ENCODE measurements at places on chromosomes 1 and 21.

- no peak for DNase-seq
Observed at GRCh38 chr1:200894712-200895442, at the start of gene INAVA. Gene INAVA (plus strand): TSS chr1:200894900. CDS start chr1:200898401, 3,501 bp downstream.

GRCh38 chr21:20902998-20903397 is 95.2 kb upstream of the NCAM2 start:
- no peak for DNase-seq

- DNase-seq: no peak
Observed at GRCh38 chr1:184350573-184350972, 36.3 kb upstream of the C1orf21 start.

DNA sequence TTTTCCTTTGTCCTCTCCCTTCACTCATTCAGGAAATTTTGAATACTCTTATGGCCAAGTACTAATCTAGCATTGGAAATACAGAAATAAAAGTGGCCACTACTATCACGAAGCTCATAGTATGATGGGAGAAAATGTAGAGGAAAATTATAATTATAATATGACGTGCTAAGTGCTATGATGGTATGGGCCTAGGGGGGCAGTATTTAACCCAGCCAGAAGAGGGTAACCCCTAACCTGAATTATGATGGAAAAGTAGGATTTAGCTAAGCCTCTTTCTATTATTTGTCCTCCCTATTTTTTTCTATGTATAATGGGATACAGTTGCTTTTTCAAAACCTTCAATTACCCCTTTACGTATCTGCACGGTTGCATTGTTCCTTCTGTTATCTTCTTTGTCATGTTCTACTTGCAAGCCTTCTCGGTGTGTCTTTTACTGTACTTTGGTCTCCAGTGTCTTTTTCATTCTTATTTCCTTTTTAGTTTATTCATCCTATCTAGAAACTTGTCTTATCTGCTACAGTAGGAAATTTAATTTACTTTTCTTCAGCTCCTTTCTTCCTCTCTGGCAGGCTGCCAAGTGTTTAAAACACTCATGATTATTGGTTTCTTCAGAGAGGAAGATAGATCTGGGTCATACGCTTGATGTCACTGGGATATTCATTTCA is 88.8 kb upstream of the GPR52 start:
- DNase-seq: no peak

DNA sequence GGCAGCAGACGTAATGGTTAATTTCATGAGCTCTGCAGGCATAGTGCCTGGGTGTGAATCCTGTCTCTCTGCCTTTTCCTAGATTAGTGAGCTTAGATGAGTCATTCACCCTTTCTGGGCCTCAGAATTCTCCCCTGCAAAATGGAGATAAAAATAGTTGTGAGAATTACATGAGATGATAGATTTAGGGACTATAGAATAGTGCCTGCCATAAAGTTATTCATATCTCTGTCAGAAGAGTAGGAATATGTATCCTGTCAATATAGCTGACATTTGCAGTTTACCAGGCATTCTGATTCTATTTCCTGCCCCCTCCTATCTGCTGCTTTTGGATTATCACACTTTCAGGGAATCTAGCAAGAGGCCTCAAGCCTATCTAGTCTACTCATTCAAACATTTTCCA is 112.0 kb downstream of the PDE4B start:
- no peak for DNase-seq

- no peak for DNase-seq
Observed at GRCh38 chr1:213980906-213981305, 6.9 kb upstream of the PROX1 start.

Data from epithelial cell of proximal tubule (primary cell).